ENCODE measurements at places on chromosomes 4 and X.

DNA sequence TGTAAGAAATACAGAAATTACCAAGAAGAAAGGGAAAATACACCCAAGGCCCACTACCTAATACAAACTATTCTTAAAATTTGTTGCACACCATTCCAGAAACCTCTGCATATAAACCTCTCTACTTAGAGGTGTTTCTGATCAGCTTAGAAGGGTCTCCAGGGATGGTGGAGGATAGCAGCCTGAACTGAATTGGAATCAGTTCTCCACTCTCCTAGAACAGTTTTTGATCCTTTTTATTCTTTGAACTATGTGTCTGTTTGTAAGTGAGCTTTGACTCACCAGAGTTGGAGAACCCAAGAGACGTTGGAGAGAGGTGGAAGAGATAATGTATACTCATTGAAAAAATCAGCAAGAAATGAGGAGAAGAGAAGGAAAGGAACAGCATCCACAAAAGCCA is 96.6 kb upstream of the OTUD4 start:
- no peak for DNase-seq

GRCh38 chr4:54475546-54475945 is 182.2 kb upstream of the KIT start:
- no peak for DNase-seq

- no peak for DNase-seq
Measured at GRCh38 chrX:63686878-63687714, 97.9 kb downstream of the ARHGEF9 start.

DNA sequence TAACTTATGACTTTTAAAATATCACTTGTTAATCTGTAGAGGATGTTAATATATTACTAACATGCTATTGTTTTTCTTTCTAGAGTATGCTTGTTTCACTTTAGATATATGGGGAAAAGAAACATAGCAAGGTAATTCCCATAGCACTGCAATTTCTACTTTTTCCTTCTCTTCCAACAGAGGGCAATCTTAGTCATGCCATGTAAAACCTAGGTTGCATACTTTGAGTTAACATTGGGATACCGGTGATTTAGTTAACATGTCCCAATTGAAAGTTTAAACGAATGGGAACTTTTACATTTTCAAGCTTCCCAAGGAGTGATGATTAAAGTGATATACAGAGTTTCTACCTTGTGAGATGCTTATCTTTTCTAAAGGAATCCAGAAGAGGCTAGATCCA is 89.4 kb upstream of the IL13RA1 start:
- no peak for DNase-seq

GRCh38 chr4:72283357-72283756 is 251.6 kb downstream of the NPFFR2 start:
- DNase-seq, result no peak

GRCh38 chr4:123250843-123251242 is 145.8 kb upstream of the SPRY1 start:
- DNase-seq, result no peak

GRCh38 chr4:8439914-8440491 is 520 bp downstream of the ACOX3 start:
- no peak for DNase-seq

DNA sequence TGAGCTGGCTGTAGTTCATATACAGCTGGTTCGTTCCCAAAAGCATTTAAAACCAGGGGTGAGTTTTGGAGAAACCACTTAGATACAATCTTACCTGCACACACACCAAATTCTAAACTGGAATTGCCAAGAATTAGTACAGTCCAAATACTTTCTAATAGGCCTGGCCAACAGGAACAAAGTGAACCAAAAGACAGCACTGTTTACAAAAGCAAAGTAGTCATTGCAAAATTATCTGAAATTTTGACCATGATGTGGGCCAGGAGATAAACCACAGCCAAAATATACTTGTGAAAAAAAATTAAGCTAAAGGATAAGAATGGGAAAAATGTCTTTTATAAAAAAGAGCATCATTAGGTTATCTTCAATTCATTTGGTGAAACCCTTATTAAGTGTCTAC is 37.9 kb upstream of the NAP1L5 start:
- DNase-seq, result no peak

- DNase-seq, result no peak
Measured at GRCh38 chrX:150736475-150736874, 43.3 kb downstream of the MTMR1 start.
